ENCODE measurements at places on chromosomes 1 and 21. TPM values are rescaled to one million over a fixed set of nuclear protein-coding genes. Genes with fewer than 3 reads are reported as not detected.

KRTAP19-6 gene
- polyA plus RNA-seq, result not detected

PIP5K1A gene
- 27.0 TPM for polyA plus RNA-seq

CATSPER4 gene
- polyA plus RNA-seq, result 0.07 TPM

LIN9 gene
- polyA plus RNA-seq, result 2.9 TPM

SLC6A17 gene
- polyA plus RNA-seq, result 0.36 TPM

All from hepatocyte (in vitro differentiated cells).